ENCODE measurements at places on chromosomes 2 and 18.

DNA sequence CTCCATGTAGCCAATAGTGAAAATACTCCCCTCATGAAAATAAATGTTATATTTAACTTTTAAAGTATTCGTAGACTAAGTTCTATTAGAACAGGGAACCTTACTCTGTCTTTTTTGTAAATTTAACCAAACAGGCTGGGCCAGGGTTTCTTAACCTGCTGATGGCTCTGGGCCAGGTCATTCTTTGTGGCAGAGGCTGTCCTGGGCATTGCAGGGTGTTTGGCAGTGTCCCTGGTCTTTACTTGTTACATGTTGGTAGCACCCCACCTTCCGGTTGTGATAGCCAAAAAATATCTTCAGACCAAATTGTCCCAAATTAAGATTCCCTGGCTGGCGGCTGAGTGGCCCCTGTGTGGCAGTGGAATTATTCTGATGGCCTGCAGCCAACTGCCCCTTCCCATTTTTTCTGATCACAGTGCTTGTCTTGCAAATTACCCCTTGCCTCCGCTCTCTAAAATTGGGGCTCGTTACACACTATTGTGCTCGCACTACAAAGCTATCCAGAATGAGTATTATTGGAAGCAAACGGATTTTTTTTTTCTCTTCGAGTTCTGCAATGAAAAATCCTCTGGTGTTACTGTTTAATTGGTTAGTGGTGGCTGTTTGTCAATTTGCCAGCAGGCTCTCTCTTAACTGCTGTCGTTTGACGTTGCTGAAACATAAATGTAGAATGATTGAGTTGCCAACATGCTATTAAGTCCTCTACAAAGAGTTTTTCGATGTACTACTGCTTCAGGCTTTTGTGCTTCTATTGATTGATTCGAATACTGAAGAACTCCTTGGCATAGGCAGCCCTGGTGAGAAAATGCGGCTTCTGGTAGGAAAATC lies 216.9 kb downstream of the SH3RF3 start:
- no peak for DNase-seq

DNA sequence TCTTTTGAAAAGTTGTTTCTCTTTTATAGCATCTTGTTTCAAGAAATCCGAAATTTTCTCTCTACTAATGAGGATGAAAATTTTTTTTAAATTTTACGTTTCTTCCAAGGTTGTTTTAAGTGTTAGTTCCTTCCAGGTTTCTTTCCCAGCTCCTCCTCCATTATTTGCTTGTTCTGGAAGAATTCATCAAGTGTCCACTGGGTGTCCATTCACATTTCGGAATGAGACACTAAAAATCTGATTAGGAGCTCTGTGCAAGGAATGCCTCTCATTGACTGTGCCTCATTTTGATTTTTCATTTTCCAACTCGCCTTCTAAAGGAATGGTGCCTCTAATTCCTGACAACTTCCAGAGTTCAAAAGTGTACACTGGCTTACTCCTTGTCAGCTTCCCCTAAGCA lies 6.1 kb downstream of the SP100 start:
- DNase-seq, result no peak

DNA sequence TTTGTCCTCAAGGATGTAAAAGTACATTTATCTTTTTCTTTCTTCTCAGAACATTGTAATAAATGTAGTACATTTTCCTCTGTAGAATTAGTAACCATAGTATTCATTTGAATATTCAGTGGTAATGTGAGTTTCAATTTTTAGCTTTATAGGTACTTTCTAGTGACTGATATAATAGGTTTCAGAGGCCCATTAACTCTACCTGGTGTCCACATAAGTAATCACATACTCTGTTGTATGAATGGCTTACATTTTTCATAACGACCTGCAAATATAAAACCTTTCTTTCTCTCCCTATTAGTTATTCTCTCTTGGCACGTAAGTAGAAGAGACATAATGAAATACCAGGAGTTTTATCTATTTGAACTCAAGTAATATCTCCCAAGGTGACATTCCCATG lies 1017.6 kb downstream of the DPP10 start:
- DNase-seq, result no peak

DNA sequence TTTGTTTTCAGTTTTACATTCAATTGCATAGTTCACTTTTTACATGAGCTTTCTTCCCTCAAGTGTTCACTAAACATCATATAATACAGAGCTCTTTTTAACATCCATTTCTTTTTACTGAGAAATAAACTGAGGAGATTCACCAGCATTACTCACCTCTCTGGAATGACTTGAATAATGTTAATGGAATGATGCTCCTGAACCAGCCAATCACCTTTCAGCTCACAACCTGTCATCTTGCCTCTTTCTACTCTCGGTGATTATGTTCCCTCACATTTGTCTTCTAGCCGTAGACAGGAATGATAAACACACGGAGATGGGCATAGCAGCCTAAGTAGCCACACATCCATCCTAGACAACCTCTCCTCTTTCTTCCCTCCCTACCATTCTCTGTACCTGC lies 301.7 kb downstream of the PAX3 start:
- peak; percentile 94 for DNase-seq

GRCh38 chr2:222998459-222998858 lies 53.5 kb upstream of the KCNE4 start:
- DNase-seq, result no peak

DNA sequence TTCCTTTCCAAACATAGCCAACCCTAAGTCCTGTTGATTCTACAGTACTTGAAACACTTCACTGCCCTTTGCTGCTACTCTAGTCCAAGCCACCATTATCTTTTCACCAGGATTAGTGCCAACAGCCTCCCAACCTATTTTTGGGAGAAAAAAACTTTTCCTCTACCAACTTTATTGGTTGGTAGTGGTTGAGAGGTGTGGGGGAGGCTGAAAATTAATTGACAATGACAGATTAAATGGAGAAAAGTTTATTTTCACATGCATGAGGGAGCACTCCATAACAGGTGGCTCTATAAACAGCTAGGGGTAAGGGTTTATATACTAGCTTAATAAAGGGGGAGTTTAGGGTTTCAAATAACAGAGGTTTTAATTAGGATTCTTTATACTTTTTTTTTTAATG lies 37.8 kb upstream of the ITPRID2 start:
- no peak for DNase-seq

GRCh38 chr2:168992026-168992425 lies 39.1 kb downstream of the ABCB11 start:
- DNase-seq, result no peak

- DNase-seq, result no peak
Observed at GRCh38 chr18:77393519-77393918, 143.9 kb downstream of the GALR1 start.

- no peak for DNase-seq
Observed at GRCh38 chr2:108194409-108195132, 45.2 kb upstream of the SULT1C3 start.

- DNase-seq, result peak; percentile 82
Observed at GRCh38 chr2:144456680-144457079, 63.2 kb downstream of the ZEB2 start.

DNA sequence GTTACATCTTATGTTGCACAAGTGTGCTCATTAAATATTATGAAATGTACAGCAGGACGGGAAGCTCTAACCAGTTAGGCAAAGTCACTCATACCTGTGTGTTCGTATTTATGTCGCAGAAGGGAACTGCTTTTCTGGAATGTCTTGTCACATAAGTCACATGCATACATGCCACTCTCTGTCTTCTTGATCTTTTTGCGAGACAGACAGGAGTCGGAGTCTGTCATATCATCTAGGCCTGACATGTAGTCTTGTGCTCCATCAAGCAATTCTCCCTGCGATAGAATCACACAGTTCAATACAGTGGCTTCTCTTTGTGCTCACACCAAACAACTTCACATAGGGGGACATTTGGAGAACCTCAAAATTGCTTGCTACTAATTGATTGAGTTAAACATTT lies 123.6 kb downstream of the ZEB2 start:
- no peak for DNase-seq

DNA sequence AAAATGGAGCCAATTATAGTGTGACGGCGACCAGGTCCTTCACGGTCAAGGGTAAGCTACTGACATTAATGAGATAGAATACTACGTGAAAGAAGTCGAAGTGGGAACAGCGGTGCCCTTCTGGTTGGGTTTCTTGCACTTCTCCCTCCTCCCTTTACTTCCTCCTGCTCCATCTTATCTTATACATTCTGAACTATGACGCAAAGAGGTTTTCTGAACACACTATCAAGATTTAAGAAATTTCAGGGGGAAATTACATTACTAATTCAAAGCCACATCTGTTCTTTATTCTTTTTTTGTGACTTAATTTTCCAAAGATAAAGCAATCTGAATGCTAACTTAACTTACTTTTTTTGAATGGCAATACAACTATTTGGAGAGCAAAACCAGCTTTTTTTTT lies 14.8 kb upstream of the IL18R1 start:
- no peak for DNase-seq

DNA sequence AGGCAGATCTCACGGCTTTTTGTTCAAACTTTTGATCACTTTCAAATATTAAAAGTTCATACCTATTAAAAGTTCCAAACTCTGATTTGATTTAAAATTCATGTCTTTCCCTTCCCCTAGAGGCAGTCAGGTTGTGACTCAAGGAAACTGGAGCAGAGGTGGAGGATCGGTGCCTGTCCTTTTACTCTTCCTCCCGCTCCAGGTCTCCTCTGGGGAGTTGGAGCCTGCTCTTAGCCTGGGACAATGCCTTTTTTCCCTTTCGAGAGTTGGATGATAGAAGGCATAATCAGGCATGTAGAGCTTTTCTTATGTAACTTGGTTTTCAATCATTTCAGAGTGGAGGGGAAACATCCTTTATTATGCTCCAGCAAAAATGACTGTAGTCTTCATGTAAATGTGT lies 1706.1 kb upstream of the CELF4 start:
- no peak for DNase-seq

- DNase-seq, result no peak
Observed at GRCh38 chr2:69766014-69766413, 24.1 kb downstream of the ANXA4 start.

DNA sequence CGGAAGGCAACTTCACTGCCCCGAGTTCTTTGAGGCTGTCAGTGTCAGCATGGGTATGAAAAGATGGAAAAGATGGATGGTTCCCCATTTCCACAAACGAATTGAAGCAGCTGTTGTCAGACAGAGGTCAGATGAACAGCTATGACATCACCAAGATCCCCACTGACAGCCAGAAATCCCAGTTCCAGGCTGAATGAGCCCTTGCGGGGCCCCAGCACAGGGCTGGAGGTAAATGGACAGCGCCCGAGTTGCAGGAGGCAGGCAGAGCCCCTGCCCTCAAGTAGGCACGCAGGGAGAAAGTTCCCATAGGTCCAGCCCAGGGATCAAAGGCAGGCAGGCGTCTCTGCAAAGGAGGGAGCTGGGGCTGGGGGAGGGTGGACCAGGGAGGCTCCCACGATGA lies 169.5 kb upstream of the AGAP1 start:
- DNase-seq, result no peak

- DNase-seq, result no peak
Observed at GRCh38 chr18:62988471-62988870, 273.1 kb downstream of the PHLPP1 start.

DNA sequence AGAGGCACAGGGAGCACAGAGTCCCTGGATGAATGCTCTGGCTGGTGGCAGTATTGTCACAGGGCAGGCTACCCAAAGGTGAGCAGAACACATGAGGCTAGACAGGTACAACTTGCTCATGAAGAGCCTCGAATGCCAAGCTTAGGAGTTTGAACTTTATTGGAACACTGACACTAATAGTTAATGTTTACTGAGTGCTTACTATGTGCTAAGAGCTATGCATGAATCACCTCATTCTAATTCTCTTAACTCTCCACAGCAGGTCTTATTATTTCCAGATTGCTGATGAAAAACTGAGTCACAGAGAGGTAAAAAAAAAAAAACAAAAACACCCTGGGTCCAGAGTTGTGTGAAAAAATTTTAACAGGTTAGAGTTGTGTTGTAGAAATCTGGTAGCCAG lies 6.1 kb upstream of the EMX1 start:
- peak; percentile 88 for DNase-seq

- DNase-seq, result no peak
Observed at GRCh38 chr2:48829036-48829435, 73.5 kb upstream of the LHCGR start.

DNA sequence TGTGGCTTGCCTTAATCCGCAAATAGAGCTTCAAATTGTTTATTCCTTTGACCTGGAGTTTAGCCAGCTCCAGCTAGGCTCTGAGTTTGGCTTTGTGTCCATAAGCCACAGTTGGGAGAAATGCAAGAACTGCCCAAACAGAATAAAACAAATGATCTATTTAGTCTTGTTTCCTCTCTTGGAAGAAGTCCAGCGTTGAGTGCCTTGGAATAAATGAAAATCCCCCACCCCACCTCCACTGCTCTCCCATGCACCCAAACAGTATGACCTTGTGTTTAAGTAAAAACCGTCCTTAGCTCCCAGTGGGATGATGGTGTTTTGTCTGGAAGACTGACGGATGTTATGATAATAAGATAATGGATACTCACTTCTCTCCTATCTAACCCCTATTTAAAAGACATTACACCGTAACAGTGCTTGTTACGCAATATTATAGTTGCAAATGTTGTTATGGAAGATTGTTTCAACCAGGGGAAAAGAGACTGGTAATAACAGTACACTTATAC lies 3.2 kb upstream of the SERPINE2 start:
- no peak for DNase-seq

DNA sequence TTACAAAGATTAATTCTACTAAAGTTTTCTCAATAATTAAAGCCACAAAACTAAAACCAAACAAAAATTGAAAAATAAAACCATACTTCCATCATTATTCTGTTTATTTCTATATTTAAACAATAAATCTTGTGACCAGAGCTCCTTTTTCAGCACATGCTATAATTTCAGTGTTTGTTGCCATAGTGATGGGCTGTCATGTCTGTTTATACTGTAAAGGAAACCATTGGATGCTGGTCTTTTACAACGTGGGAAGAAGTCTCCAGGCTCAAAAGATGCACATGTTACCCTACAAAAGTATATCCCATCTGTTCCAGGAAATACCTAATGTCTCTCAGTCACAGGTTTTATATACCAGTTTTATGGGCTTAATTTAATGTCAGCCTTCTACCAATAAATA lies 100.1 kb upstream of the MC2R start:
- no peak for DNase-seq

GRCh38 chr2:120609826-120610395 lies 125.8 kb upstream of the GLI2 start:
- no peak for DNase-seq

- DNase-seq, result peak; percentile 55
Observed at GRCh38 chr2:43341959-43342757, 115.8 kb upstream of the ZFP36L2 start.

DNA sequence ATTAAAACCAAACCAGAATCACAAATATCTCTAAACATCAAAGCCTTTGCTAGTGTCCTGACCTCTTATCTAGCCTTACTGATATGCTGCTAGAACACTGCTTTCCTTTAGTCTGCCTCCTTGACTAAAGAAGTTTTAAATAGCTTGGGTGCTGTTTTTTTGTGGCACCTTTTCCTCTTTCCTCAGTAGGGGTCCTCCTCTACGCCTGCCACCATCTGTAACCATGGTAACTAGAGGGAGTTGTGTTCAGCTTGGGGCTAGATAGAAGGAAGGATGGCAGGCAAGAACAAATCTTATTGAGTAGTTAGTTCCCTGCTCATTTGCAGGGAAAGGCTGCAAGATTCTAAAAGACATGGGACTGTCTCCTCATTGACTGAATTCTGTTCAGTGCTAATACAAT lies 86.0 kb downstream of the TAF4B start:
- DNase-seq, result no peak

GRCh38 chr2:207901829-207902228 lies 123.5 kb downstream of the PLEKHM3 start:
- DNase-seq, result no peak
